ENCODE measurements at places on chromosomes 12 and 14. TPM values are rescaled to one million over a fixed set of nuclear protein-coding genes. Genes with fewer than 3 reads are reported as not detected.

The SPTB gene
- total RNA-seq, result 63.6 TPM

DNA sequence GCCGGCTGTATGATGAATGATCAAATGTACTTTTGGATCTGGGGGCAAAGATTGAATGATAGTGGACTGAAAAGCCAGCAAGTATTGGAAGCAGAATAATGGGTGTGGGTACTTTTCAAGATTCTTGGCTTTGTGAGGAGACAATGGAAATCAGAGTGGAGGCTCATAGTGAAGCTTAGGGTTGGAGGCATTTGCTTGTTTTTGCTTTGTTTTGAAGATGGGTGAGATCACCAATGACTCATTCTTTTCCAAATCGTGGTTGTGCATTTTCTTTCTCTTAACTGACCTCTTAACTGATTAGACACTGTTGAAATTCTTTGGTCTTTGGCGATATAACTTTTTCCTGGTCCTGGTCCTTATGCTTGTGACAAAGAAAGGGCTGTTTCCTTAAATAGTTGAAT, 54.4 kb downstream of the PELI2 start:
- no peak for DNase-seq

GRCh38 chr14:76541594-76542219, 165.8 kb downstream of the ESRRB start:
- DNase-seq, result no peak

DNA sequence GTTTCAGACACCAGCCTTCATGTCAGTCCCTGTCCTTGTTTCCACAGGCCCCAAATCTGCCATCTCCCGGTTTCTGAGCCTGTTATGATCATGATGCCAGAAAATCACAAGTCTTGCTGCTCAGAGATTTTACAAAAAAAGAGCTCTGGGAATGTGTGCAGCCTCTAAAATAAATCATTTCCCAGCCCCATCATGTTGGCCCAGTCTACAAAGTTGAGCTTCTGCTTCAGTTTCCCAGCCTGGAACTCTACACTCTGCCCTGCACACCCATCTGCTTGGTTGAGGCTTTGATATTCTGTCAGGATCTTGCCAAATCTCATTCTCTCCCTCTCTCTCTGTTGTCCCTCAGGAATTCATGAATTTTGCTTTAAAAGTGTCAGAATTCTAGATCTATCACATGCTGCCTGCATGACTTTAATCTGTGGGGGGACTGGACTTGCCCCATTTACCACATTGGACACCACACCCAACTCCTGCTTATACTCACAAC, 45.5 kb downstream of the NELL2 start:
- DNase-seq, result no peak

DNA sequence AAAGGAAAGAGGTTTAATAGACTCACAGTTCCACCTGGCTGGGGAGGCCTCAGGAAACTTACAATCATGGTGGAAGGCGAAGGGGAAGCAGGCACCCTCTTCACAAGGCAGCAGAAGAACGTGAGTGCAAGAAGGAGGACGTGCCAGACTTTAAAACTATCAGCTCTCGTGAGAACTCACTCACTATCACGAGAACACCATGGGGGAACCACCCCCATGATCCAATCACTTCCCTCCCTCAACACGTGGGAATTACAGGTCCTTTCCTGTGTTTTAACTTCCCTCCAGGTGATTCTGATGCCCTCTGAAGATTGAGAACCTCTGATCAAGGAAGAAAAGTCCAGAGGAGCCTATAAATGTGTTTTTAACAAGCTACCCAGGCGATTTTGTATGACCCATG, 358.7 kb downstream of the MED13L start:
- DNase-seq, result no peak

DNA sequence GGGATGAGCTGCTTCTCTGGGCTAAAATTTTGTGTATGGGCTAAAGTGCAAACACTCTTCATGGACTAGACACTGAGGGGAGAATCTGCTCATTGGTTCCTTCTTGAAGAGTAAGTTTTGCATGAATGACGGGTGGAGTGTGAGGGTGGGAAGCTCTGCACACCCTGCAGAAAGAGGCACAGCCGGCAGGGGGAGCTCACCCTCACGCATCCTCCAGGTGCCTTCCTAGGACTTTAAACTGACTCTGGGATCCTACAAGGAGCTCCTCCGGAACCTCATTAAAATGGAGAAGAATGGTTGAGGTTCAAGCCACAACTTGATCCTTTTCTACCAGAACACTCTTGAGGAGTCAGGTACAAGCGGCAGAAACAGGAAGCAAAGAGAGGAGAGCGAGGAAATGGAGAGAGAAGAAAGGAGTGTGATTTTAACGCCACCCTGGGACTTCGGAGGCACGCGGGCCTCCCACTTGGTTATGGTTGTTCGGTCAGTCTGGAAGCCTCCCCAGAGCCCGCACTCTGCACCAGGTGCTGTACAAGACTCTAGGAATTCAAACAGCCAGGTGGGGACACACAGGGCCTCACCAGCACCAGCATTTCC, 87.5 kb downstream of the SETD3 start:
- no peak for DNase-seq

DNA sequence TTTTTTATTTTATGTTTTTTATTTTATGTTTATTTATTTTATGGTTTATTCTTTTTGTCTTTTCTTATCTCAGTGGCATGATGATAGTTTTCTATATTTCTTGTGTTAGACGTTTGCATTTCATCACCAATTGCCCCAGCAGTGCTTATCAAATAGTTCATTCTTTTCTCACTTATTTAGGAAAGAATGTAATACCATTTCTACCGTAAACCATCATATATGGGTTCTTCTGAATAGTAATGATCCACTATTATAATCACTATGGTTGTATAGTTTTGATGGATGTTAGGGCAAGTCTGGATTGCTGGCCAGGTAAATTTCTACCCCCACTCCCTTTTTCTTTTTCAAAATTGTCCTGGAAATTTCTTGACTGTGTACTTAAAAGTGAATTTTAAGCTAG, 134.6 kb upstream of the FBXO33 start:
- DNase-seq, result no peak

DNA sequence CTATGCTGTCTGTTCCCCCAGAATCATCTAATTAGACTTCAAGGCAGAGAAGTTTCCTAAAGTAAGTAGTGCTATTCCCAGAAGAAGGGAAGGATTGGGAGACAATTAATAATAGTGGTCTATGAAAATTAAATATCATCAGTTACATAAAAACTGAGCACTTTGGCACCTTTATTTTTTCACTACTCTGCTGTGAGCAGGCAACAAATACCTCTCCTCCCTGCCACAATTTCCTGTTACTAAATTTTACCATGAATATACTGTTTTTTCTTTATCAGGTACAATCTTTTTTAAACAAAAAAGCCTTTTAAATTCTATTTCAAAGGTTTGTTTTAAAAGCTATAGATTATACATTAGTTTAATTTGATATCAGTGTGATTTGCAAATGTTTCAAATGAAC, 29.4 kb upstream of the KRAS start:
- no peak for DNase-seq
